Activated T-cell treated with anti-CD3 and anti-CD28 coated beads, Interleukin-2, amount 50 U/mL, for 4 hours (primary cell): ENCODE measurements at places on chromosomes 6 and 20. TPM values are rescaled to one million over a fixed set of nuclear protein-coding genes. Genes with fewer than 3 reads are reported as not detected.

GRCh38 chr6:83633609-83634008, 75.3 kb downstream of the SNAP91 start:
- DNase-seq: no peak

DNA sequence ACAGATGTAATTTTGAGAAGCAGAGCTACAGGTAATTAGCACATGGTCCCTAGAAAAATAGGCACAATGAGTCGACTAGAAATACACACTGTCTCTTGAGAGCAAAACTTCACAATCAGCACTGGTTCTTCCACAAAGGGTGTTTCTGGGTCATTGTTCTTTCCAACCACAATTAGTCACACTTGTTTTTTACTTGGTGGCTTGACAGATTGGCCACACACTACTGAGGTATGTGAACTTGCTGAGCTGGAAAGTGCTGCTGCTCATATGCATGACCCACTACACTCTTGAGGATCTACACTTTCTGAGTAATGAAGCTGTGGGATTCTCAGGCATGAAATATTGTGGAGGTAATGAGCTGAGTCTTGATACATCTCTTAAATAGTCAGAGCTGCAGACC, 347.7 kb downstream of the BCKDHB start:
- DNase-seq: no peak

GRCh38 chr6:14068133-14068532, 49.4 kb upstream of the CD83 start:
- DNase-seq: no peak

DNA sequence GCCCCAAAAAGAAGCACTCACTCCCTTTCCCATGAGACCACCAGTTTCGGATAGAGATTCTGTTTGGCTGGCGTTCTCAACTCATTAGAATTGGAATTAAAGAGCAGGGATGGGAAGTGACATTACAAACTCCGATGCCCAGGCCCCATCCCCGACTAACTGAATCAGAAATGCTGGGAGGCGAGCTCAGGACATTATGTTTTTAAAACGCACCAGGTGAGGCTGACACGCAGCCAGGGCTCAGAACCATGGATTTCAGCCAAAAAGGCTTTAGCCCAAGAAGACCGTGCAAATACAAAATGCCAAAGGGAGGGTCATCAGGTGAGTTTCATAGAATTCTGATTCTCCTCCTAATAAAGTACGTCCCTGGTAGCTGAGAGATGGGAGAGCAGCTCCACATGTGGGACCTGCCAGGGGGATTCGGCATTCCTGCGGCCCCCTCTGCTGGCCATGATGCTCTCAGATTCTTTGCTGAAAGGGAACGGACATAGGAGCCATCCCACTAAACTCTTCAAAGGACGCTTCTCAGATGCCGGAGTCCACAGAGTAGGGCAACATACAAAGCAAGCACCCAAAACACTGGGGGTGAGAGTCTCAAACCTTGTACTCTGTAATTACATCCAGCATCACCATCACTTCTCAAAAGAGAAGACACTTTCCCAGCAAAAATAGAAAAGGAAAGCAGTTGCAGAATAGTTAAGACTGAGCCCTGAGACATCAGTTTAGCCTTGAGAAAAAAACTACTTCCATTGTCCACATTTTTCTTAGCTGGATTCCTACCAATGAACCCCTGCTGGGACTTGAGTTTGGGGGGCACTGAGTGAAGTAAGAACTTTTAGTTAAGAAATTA, 205.2 kb downstream of the BMP7 start:
- DNase-seq: no peak

GRCh38 chr6:113763876-113764275, 93.3 kb upstream of the MARCKS start:
- no peak for DNase-seq

DNA sequence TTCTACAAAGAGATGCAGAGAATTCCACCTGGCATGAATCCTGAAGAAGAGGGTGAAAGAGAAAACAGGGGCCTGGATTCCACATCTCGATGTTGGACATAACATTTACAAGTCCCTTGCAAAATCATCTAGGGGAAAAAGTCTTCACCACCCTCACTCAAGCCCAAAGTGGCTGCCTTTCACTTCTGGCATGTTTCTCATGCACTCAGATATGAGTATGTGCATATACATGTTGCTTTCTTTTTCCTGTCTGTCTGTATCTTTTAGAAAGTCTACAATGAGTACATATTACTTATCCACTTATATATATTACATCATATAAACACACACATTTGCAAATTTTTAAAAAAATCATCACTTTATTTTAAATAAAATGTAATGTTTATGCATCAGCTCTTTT, 159.3 kb downstream of the KIF6 start:
- DNase-seq: no peak

DNA sequence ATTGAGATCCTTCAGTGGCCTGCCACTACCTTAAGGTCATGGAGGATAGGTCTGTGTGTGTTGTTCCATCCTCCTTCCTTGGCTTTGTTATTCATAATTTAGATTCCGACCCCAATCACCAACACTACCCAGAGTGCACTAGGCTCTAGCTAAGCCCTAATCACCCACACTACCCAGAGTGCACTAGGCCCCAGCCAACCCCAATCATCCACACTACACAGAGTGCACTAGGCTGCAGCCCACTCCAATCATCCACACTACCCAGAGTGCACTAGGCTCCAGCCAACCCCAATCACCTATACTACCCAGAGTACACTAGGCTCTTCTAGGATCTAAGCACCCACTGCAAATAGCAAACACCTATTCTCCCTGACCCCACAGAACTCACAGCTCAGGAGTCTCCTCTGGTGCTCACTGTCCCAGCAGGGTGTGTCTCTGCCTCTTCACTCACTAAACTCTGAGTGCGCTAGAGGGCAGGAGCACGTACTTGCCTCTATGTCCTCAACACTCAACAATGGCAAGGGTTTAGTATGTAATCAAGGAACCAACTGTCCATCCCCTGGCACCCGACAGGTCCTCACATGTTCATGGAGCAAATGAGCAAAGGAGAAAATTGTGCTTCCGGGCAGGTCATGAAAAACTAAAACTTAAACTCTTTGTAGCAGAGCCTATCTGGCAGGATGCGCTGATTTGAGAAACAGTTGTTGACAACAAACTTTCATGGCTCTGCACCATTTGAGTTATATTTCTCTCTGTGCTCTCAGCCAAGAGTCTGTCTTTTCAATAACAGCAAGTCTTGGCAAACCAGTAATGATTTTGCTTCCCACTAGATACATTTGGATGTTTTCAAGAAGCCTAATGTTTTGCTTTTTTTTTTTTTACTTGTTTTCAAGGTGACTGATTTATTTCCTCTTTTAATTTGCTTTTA, 54.3 kb downstream of the SLC22A23 start:
- DNase-seq: no peak

DNA sequence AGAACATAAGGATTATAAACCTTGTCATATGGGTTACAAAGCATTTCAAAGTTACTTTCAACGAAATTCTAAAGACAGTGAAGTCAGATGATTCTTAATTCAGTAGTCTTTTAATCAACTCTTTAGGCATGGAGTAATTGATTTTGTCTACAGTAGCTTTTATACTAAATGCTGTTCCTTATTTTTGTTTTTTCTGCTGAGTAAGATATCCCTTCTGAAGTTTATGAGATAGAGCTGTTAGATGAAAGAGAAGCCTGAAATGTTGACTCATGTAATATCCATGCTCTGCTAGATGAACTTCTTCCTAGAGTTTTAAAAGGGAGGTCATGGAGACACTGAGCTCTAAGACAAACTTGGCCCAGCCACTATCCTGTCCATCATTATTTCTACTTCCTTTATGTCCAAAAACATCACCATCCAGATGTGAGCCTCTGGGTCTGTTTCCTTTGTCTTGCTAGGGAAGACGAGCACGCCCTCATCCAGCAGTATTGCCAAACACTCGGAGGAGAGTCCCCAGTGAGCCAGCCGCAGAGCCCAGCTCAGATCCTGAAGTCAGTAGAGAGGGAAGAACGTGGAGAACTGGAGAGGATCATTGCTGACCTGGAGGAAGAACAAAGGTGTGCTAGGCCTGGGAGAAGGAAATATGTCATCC, 550.3 kb downstream of the UTRN start:
- no peak for DNase-seq

DNA sequence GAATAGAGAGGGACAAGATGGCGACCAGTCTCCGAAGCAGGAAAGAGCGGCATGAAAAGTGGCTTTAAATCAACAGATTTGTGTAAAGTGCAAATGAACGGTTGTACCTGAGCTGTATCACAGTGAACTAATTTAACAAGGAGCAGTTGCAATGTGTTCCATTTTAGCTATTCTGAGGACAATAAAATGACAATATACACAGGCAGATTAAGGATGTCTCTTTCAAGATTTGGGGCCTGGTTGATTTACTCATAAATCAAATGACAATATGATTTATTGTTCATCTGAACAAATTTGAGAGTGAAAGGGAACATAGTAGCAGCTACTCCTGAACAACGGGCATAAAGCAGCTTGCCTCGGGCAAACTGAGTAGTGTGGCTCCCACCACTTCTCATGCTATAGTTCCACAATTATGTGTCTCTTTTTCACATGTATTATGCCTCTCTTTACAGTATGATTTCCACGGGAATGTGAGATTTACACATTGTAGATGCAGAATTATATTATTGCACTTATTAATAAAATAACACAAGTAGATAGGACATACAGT, 204.1 kb upstream of the AGPAT4 start:
- DNase-seq: no peak

GRCh38 chr6:88442737-88443136, 276.6 kb upstream of the CNR1 start:
- no peak for DNase-seq

- no peak for DNase-seq
Measured at GRCh38 chr6:63565058-63565726, 7.1 kb upstream of the LOC128125822 start.

DNA sequence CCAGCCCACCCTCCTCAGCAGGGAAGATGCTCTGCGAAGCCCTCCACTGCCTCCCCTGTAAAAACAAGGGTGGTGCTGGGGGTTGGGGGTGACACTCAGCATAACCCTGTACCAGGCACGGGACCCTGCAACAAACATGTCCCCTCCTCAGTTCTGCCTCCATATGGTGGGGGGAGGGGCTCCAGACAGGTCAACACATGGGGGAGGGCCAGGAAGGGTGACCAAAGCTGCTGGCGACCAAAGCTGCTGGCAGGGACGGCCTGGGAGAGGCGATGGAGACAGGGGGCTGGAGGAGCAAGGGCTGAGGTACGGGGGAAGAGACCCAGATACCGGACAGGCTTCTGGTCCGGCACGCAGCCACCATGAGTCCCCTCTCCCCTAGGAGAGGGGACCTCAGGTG, 123.2 kb downstream of the TAF4 start:
- no peak for DNase-seq

- DNase-seq: no peak
Measured at GRCh38 chr6:156599366-156599765, 177.8 kb upstream of the ARID1B start.

- DNase-seq: no peak
Measured at GRCh38 chr20:4153661-4154238, 138.4 kb upstream of the RNF24 start.

GRCh38 chr6:33959661-33960344, 156.0 kb upstream of the MLN start:
- DNase-seq: no peak

DNA sequence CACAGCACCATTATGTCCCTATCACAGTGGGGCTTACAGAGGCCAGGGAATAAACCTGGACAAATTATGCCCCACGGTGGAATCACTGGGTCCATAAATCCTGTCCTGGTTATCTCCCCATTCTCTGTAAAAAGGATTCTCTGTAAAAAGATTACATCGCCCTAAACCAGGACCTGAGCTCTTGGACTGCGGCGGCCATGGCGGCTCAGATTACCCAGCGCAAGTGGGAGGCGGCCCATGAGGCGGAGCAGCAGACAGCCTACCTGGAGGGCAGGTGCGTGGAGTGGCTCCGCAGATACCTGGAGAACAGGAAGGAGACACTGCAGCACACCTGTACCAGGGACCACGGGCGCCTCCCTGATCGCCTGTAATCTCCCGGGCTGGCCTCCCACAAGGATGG, 8.4 kb upstream of the HLA-A start:
- no peak for DNase-seq

GRCh38 chr6:13593103-13593502, 18.7 kb downstream of the SIRT5 start:
- no peak for DNase-seq

The LRRC73 gene
- 0.47 TPM for total RNA-seq

The ZBTB12 gene
- 5.4 TPM for total RNA-seq

The MYBL2 gene
- 26.2 TPM for total RNA-seq

The PXDC1 gene
- 2.2 TPM for total RNA-seq

The HLA-DRB1 gene
- 6.4 TPM for total RNA-seq

The FOXS1 gene
- not detected for total RNA-seq
